Dermis blood vessel endothelial cell (primary cell): ENCODE measurements at places on chromosomes 3 and 15. TPM values are rescaled to one million over a fixed set of nuclear protein-coding genes. Genes with fewer than 3 reads are reported as not detected.
A peak's percentile ranks its signal among the peaks of the same experiment; 100 is the strongest.

GRCh38 chr3:195746751-195747150 is 26.0 kb downstream of the MUC20 start:
- DNase-seq, result no peak

GRCh38 chr3:157423337-157423736 is 13.3 kb upstream of the PTX3 start:
- no peak for DNase-seq

DNA sequence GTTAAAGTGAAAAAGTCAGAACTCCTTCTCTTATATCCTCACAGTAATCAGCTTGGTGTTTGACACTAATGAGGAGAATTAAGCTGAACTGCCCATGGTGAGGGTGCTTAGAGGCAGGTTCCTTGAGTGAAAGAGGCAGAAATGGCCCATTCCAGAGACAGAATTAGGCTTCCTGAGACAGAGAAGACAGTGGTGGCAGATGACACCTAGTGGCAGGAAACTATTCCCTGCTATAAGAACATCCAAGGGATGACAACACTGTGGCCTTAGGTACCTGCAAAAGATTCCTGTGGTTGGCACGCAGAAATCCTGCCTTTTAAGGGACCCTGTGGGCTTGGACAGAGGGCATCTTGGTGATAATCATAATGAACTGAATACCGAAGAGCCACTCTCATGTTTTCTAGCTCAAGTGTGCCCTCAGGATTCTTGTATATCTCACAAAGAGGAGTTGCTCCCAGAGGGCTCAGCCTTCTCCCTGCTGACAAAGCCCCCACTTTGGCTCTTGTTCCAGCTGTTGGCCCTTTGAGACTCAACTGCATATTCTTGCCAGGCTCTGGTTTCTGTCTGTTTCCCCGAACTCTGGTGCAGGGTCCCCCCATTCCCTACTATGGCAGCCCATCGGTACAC is 56.0 kb downstream of the KBTBD12 start:
- peak; percentile 52 for DNase-seq

- DNase-seq, result no peak
Measured at GRCh38 chr15:28117432-28117990, 18.4 kb upstream of the OCA2 start.

DNA sequence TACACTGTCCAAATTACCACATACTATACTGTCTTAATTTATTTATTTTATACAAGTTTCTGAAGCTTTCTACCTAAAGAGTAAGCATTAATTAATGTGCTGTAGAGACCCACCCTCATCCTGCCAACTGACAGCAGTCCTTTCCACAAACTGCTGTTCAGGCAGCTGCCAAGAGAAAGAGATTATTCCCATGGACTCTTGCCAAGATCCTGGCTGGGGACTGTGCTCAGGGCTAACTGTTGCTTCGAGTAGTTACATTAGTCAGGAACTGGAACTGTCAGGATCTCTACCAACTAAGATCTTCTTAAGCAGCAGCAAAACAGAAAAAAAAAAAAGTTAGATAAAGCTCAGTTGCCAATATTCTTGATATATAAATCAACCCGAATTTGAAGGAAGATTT is 398.8 kb downstream of the MECOM start:
- peak; percentile 90 for DNase-seq

GRCh38 chr15:66590435-66590834 is 24.6 kb upstream of the LCTL start:
- DNase-seq, result no peak

DNA sequence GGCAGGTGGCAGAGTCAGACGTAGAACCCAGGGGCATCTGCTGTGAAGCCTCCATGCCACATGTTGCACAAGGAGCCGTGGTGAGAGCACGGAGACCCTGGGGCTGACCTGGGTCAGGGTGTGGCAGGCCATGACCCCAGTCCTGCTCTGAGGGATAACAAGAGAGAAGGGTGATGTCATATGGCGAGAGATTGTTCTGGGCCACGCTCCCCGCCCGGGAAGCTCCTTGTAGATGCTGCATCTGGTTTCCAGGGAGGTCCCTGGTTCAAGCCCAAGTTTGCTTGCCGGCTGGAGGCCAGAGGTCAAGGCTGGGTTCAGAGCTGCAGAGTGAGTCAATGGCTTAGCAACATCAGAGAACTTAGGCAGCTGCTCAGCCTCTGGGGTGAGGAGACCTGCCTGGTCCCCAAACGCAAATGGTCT is 17.3 kb downstream of the FGD5 start:
- DNase-seq, result peak; percentile 20

GRCh38 chr15:85172846-85173490 is 191.3 kb downstream of the PDE8A start:
- DNase-seq, result no peak

DNA sequence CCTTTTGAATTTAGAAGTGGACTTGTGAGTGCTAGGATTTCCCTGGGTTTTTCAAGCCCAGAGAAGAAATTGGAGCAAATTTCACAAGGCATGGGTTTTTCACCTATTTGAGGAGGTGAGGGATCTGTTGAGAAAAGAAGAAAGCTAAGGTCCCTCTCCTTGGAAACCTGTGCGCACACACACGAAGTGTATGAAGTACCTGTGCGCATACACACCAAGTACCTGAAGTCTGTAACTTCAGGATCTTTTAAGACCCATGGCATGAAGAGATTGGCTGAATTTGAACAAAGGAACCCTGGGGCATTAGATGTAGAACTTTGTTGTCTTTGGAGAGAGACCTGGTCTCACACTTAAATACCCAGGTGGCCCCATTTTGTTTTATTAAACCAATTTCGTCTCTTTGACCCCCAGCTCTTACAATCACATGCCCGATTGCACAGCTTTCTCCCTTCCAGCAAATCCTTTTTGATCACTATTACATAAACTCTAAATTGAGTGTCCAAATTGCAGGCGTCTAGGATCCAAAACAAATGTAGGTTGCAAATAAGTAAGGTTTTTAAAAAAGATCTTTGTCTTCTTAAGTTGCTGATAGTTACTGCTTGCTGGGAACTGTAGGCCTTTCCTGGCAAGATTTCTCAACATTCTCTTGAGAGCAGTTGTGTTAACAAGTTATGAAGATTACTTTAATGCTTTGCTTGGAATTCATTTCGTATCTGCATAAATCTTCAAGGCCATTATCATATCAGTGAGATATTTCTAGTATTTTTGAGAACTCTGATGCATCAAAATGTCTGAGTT is 64.3 kb downstream of the CMTM8 start:
- DNase-seq, result no peak

GRCh38 chr15:56982987-56983386 is 64.5 kb downstream of the TCF12 start:
- DNase-seq, result no peak

DNA sequence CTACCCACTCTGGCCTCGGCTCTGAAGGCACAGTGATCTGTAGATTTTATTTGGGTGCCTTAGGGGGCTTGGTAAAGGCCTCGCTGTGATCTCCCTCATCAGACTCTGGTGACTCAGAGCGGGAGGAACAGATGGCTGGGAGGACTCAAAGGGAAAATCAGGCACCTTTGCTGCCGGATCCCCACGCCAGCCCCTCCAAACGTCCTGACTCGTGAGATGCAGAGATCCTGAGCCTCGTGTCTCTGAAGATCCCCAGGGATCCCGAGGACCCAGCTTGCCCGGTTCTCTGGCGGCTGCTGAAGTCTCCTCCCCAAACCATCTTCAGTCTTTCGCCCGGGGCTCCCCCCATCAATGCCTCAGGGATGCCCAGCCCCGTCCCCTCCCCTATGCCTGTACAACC is 32.8 kb downstream of the MUC20 start:
- DNase-seq, result no peak

- DNase-seq, result no peak
Measured at GRCh38 chr15:50150349-50150748, 31.3 kb upstream of the ATP8B4 start.

DNA sequence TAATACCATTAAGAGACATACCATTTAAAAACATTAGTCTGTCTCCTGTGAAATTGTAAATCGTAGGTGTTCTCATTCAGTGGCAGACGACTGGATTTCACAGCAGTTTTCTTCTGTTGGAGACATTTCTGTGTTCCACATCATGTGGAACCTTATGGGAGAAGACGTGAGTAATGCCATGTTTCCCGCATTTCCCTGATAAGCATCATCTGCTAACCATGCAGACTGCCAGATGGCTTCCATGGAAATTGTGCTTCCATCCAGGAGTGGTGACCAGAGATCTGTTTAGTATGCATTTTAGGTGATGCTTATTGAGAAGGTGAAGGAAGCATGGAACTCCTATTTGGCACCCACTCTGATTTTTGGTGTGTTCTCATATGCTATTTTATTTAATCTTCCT is 28.4 kb upstream of the ST3GAL6 start:
- peak; percentile 21 for DNase-seq

Gene SHF
- total RNA-seq, result 1.8 and 3.7 TPM in 2 replicates

Gene SNX4
- total RNA-seq, result 52.4 and 69.4 TPM in 2 replicates

Gene PDZRN3
- under 0.01 and 0.23 TPM in 2 replicates for total RNA-seq

Gene ZNF80
- total RNA-seq, result not detected in 2 replicates
